ENCODE measurements at places on chromosomes 7 and 10.

DNA sequence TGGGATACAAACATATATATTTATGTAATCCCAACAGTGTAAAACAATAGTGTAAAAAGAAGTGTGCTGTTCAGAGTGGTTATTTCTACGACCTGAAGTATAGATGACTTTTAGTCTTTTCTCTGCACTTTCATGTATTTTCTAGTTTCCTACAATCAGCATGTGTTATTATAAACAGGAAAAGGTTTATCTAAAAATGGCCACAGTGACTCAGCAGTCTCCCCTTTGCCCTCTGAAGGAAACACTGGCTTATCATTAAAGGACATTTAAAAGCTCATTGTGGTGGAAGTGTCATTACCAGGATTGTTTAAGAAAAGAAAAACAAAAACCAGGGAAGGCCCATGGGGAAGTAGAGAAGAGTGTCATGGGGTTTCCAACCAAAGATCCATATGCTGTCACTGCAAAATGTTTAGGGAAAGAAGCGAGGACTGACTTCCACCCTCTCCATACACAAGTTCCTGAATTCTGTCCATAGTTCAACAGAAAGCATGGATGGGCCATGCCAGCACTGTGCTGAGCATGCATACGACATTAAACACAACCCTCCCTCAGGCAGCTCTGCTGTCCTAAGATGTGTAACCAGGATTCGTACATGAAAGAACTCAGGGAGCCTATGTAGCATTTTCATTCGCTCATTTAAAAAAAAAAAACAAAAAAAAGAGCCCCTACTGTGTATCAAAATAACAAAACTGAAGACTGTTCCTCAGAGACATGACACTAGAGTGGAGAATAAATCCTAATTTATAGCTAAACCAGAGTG, 10.2 kb downstream of the CYREN start:
- DNase-seq, result no peak

DNA sequence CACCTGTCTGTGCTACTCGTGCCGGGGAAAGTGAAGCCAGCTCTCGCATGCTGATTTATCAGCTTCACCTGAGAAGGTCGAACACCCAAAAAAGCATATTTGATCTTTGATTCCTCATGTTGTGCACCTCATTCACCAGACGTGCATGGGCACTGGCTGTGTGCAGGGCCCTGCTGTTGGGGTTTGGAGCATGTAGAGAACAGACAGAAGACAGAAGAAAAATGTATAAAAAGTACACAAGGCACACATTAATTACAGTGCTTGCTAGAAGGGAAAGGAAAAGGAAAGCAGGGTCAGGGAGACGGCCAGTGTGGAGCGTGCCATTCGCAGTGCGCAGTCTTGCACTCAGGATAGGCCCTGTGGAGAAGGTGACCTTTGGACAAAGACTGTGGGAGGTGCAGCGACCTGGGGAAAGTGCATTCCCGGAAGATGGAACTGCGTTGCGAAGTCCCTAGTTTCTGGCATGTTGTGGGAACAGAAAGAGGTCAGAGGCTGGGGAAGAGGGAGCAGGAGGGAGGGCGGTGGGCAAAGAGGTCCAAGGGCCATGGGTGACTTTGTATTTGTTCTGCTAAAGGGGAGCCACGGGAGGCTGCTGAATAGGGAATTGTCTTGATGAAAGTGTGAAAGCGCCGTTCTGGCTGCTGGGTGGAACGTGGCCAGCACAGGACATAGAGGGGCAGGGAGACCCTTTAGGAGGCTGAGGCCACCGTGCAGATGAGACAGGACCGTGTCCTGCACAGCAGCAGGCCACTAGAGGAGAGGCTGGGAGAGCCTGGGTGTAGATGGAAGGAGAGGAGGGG, 232.8 kb downstream of the GLRX3 start:
- peak; percentile 39 for DNase-seq

DNA sequence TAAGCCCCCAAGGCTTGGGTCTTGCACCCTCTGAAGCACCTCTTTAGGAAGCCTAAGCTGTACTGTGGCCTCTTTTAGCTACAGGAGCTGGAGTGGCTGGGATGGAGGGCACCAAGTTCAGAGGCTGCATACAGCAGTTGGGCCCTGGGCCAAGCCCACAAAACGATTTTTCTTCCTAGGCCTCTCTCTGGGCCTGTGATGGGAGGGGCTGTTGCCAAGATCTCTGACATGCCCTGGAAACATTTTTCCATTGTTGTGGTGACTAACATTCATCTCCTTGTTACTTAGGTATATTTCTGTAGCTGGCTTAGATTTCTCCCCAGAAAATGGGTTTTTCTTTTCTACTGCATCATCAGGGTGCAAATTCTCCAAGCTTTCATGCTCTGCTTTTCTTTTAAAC, 375.7 kb upstream of the NPSR1 start:
- DNase-seq, result no peak

DNA sequence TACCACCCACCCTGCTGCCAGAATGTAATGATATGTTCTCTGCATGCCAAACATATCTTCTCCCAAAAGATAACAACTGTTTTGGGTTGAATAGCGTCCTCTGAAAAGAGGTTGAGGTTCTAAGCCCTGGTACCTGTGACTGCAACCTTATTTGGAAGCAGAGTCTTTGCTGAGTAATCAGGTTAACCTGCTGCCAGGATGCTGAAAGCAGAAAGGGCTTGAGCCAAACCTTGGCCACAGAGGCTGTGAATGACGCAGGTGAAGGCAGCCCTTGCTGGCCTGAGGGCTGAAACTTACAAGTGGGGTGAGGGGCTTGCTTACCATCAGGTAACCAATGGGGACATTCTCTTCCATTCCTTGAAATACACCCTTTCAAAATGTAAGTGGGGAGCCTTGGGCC, 151.8 kb upstream of the RHEB start:
- DNase-seq, result no peak

DNA sequence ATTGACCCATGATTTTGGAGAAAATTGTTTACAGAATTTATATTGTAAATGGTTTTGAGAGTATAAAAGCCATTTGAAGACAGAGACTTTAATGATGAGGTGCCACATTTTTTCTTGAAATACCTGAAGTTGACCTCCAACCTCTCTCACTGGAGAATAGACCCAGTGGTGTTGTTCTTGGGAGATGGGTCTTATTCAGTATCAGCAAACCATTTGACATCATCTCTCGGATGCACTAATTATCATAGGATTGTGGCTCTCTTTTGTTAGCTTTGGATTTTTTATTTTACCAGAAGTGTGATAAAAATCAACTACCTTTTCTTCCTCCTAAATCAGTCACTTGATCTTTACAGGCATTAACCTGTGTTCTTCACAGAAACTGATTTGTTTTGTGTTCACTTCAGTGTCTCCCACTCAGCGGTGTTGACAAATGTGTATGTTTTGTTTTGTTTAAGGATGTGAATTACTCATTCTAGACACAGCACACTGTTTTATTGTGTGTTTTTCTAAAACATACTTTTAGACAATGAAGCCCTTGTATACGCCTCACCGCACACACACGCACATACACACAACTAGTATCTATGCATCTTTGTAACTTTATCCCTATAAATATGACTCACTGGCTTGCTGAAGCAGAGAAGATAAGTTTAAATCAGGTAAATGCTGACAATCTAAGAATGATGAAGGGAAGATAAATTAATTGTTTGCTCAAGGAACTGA, 455.6 kb downstream of the INHBA start:
- no peak for DNase-seq

DNA sequence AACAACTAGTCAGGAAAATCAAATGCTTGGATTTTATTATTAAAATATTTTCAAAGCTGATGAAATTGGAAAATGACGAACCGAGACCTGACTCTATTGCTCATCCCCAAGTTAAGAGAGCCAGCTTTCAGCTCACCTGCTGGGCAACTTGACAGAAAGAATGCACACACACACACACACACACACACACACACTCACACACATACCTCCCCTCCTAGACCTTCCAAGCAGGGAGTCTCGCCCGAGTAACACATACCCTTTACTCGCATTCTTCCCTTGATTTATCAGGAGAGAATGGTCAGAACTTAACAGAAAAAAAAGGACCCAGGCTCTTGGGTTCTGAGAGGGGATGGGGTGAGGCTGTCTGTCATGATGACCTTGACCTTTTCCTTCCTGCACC, 19.1 kb downstream of the GPRIN2 start:
- no peak for DNase-seq

- DNase-seq, result no peak
Observed at GRCh38 chr7:143487061-143487460, 9.4 kb downstream of the TAS2R41 start.

DNA sequence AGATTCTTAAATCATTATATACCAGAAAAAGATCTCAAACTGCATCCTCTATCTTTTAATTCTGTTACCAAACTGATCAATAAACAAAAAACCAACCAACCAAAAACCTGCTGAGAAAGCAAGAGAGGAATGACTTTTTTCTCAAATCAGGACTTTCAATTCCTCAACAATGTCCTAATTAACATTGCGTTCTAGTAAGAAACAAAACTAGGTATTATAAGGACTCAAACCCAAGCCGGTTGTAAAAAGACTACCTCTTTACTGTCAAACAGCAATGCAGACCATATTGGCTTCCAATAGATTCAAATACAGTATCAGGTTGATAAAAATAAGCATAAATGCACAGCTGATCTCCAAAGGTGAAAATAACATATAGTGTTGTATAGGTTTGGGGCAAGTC, 57.3 kb downstream of the ETV1 start:
- DNase-seq, result no peak

GRCh38 chr10:201328-201771, 66.1 kb downstream of the ZMYND11 start:
- DNase-seq, result no peak

DNA sequence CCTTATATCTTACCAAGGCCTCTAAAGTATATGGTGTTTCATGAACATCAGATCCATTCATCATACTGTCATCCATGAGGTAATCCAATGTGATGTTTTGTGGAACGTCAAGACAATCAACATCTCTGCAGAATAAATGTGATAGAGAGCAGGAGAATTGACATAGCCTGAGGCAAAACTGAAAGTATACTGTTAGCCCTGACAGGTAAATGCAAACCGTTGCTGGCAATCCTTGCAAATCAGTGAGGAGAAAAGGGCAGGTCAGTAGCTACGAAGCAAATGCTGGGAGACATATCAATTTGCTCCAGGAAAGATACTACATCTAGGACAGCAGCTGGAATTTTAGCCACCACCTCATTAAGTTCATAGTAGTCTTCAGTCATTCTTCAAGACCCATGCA, 4.5 kb upstream of the CCDC3 start:
- DNase-seq, result no peak

GRCh38 chr10:100829097-100829870, 83.5 kb upstream of the SLF2 start:
- no peak for DNase-seq

DNA sequence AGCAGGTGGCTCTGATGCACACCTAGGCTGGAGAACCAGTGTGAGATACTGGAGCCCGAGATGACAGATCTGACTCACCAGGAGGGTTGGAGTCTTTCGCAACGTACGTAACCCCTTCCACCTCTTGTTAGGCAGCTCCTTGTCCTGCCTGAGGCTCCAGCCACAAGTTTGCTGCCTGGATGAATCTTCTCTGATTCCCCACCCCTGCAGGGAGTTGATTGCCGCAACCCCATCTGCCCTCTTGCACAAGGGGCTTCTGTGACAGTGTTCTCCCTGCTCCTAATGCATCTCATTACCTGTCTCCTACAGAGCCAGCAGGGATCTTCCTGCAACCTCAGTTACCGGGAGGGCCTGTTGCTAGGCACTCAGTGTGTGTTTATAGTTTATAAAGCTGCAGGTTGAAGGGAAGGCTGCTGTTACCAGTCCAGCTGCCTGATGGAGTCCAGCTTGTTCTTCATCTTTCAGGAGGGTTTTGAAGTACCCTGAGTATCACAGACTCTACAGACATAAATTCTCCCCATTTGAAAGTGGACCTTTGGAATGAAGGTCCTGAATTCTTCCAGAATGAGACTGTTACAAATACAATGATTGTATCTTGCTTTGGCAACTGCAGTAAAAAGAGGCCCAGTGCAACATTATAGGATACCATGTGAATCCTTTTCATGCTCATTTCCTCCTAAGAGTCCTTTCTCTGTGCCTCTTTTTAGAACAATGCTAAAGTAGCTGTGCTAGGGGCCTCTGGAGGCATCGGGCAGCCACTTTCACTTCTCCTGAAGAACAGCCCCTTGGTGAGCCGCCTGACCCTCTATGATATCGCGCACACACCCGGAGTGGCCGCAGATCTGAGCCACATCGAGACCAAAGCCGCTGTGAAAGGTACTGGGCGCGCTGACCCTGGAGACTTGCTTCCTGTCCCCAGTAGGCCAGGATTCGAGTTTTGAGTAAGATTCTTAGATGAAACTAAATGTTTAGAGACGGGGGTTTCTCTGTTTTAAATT, 6.5 kb downstream of the MDH2 start:
- peak; percentile 48 for DNase-seq

- no peak for DNase-seq
Observed at GRCh38 chr7:98387544-98388226, 13.2 kb downstream of the BAIAP2L1 start.

- DNase-seq, result no peak
Observed at GRCh38 chr7:81846398-81846797, 76.6 kb upstream of the HGF start.

- DNase-seq, result no peak
Observed at GRCh38 chr7:48250441-48250951, 79.2 kb downstream of the ABCA13 start.

GRCh38 chr10:83276971-83277370, 862.3 kb upstream of the GHITM start:
- no peak for DNase-seq

- DNase-seq, result no peak
Observed at GRCh38 chr7:129184981-129185670, 3.3 kb upstream of the SMO start.

DNA sequence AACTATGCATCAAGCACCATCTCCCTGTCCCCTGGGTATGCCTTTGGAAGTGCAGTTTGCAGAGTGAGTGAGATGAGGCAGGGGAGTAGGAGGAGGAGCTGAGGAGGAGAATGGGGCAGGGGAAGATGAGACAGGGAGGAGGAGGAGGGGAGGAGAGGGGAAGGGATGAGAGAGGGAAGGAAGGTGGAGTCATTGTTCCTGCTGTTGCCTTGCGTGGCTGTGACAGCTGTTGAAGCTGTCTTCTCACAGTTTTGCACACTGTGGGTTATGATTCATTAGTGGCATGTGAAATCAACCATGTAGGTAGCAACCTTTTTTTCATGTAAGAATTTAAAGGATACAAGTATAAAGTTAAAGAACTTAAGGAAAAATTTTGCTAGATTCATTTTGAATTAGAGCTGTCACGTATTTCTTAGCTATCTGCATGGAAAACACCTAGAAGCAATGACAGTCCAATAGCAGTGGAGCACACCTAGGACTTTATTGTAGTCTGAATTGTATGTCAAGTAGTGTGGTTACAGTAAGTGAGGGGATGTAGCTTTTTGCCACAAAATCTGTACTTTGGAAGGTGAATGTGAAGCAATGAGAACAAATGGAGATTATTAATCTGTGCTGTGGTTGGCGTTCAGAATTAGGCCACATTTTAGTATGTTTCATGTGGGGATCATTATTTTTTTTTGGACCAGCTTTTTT, 21.7 kb downstream of the CCM2 start:
- DNase-seq, result no peak

DNA sequence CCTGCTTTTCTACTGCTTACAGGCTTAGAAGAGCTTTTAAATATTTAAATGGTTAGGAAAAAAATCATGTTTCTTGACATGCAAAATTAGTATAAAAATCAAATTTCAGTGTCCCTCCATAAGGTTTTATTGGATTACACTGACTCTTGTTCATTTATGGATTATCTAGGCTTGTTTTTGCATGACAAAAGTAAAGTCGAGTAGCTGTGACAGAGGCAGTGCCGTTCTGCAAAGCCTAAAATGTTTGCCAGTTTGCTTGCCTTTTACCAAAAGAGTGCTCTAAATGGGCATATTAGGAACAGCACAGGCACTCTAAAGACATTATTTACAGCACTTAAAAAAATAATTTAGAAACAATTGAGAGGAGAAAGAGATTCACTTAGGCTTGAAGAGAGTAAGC, 139.6 kb downstream of the TSPAN12 start:
- no peak for DNase-seq

Data from chondrocyte (in vitro differentiated cells).